ENCODE measurements at places on chromosomes 3 and 15.

- no peak for DNase-seq
These were observed 367.0 kb upstream of the UBE2E2 start for GRCh38 chr3:22836131-22836530.

DNA sequence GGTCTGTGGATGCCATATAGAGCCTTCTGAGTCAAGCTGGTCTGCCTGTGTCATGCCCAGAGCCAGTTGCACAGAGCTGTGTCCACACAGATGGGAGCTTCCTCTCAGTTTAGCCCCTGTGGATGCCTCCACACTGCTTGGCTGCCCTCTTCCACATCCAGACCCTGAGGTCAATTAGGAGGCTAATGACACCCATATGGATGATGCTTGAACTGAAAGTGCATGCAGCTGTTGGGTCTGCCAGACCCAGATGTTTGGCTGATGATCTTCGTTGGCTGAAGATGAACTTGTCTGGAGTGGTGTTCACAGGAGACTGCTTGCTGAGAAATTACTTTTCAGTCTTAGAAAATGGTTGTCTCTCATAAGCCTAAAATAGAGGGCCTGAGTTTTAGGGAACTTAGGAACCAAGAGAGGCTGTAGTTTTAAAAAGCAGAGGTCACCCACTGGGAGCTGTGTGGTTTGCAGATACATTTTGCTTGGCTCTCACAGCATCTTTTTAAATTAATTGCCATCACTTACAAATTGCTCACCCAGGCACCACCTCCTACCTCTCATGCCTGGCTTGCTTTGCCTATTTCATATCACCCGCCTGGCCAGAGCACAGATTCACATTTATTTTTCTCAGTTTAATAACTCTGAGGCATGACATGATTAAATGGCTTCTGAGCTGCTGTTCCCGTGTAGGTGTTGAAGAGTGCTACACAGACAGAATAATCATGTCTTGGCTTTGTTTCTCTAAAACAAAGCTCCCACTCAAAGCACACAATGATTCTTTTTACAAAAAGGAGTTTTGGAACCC, 176.1 kb downstream of the MINAR1 start:
- no peak for DNase-seq

DNA sequence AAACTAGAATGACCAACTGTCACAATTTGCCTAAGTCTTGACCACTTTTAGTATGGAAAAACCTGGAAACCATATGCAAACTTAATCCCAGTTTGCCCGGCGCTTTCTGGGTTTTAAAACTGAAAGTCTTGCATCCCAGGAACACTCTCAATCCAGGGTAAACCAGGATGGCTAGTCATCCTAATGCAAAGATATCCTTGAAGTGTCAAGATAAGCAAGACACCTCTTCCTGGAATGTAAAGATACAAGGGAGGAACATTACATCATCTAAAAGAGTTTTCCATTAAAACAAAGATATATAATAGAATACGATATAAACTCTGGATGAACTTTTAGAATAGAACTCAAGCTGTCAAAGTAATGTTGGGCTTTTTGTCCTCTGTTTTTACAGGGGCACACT, 188.5 kb downstream of the MAGI1 start:
- DNase-seq, result no peak

DNA sequence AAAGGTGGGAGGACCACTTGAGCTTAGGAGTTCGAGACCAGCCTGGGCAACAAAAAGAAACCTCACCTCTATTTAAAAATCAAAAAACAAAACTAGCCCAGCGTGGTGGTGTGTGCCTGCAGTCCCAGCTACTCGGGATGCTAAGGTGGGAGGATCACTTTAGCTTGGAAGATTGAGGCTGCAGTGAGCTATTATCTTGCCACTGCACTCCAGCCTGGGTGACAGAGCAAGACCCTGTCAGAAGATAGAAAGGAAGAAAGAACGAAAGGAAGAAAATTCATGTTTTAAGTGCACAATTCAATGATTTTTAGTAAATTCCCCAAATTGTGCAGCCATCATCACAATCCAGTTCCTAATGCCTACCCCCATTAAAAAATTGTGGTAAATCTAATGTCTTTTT, 7.8 kb downstream of the FSD2 start:
- no peak for DNase-seq

GRCh38 chr3:143135150-143135549, 15.6 kb downstream of the CHST2 start:
- no peak for DNase-seq

GRCh38 chr3:60176614-60177013, 1074.6 kb downstream of the FHIT start:
- no peak for DNase-seq

DNA sequence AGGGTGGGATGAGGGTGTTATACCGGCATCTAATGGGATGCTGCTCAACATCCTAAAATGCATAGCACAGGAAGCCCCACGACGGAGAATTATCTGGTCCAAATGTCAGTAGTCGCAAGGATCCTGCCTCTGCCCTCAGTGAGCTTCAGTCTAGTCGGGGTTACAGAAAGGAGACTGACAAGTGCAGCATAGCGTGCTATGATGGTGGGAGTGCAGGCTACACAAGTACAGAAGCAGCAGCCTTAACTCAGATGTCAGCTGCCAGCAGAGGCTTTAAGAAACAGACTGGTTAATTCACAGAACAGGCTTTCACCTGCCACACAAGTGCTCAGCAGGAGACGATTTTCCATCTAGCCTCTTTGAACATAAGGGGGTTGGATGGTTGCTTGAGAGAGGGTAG, 6.9 kb downstream of the LRRN1 start:
- DNase-seq, result no peak

- no peak for DNase-seq
These were observed 15.1 kb upstream of the ZBTB47 start for GRCh38 chr3:42638339-42638842.

DNA sequence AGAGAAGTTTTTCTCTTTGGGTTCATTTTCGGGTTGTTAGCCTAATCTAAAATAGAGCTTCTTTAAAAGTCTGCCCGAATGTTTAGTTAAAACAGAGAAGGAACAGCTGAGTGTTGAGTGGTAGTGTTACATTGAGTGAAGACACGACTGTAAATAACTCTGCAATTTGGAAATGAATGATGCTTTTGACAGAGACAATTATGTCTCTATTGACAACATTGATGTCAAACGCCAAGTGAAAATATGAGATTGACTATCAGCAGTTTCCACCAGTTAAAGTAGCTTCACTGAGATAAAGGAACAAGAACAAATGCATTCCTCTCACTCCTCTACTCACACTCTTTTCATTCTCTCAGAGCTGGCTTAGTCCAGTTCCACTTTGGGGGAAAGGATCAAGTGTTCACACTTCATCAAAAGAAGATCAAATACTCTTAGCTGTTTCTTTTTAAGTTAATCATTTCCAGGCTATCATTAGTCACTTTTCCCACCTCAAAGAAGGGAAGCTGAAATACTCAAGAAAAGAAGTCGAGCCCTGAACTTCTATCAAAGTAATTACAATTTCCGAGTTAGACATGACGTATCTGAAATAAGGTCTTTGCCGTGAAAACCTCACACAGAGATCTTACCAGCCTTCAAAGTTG, 399.1 kb upstream of the DPH6 start:
- no peak for DNase-seq

GRCh38 chr3:113223475-113224281, 12.3 kb downstream of the BOC start:
- no peak for DNase-seq

DNA sequence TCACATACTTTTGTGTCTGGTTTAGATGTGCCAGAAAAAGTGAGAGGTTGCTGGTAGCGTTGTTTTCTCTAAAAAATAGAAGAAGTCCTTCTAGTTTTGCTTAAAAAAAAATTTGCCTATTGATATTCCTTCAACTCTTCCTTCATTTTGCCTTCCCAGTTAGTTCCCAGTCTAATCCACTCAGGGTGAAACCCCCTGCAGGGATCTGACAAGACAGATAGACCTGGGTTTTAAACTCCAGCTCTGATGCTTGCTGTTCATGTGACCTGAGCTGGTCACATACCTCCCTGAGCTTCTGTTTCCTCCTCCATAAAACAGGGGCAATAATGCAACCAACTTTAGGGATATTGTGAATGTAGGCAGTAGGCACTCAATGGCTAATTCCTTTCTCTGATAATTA, 18.6 kb upstream of the KCTD6 start:
- no peak for DNase-seq

GRCh38 chr15:99341786-99342185, 90.5 kb downstream of the LRRC28 start:
- DNase-seq, result no peak

DNA sequence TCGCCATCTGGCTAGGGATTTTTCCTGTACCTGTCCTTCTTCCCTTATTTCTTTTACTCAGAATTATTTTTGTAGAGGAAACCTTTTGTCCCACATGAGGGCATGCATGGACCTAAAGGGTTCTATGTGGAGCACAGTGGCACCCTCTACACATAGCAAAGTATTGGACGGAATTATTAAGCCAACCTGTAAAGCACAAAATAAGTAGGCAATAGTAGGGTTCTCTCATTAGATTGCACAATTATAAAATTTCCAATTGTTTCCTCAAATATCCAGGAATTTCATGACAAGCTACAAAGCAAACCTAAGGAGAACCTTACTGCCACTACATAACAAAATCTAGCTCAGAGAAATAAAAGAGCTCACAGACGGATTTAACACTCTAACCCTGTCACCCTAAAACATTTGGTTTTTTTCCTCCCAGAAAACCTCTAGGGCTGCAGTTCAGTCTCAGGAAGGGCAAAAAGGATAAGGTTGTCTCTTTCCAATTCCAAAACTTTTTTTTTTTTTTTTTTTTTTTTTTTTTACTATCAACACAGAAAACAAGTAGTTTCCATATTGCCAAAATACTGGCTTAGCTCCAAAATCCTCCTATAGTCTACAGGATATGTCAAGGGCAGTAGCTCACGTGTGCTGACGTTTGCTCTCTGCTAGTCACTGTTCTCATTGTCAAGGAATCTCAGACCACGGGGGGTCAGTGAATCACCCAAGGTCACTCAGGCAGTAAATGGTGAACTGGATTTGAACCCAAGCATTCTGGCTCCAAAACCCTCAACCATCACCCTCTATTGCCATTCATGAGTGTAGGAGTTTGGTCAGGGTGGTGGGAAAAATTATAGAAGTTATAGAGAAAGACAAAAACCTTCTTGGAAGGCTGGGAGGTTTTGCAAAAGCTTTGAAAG, 52.3 kb downstream of the NCEH1 start:
- no peak for DNase-seq
